ENCODE measurements at places on chromosomes 1 and 21.
A peak's percentile ranks its signal among the peaks of the same experiment; 100 is the strongest.

GRCh38 chr1:2480986-2481364, 4.9 kb downstream of the PLCH2 start:
- DNase-seq, result no peak

DNA sequence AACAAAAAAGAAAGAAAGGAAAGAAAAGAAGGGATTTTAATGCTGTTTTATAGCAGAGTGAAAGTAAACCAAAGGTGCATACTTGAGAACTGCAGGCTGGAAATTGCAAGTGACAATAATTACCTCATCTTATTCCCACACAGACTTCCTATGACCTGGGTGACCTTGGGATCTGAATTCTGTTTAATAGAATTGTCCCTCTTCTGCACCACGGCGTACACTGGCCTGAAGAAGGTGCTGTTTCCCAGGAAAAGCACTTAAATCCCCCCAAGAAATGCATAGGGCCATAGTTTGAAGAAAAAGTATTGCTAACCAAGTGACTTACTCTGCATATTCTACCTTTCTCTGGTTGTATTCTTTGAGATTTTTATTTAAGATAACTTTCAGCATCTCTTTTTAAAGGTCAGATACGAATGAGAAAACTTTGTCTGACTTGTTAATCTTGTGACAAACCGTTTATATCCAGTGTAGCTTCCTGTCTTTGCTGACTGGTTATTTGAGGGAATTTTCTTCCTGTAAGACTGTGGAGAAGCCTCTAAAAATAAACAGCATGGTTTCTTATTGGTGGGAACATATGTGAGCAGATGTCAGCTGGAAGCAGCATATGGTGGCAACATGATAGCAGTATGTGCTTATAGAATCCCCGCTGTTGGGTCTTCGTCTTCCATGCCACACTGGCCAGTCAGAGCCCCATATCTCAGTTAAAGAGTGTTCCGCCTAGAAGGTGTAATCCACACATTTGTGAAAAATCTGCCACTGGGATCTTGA, 16.3 kb downstream of the TGFB2 start:
- no peak for DNase-seq

DNA sequence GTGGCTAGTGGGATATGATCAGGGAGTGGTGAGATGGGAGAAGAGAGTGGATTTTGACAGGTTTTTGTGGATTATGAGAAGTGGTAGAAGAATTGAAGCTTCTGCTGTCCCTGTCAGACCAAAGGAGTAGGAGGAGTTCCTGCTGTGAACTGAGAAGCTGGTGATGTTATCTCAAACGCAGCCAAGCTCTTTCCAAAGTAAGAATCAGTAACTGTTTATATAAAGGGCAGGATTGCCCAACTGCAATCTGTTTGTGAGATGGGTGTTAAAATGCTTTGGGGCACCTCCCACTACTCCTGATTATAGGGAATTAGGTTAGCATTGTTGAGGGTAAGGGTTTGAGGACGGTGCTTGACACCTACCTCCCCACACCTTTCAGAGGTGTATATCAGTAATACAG, 60.5 kb upstream of the USP25 start:
- no peak for DNase-seq

GRCh38 chr1:8422510-8423268, 104.8 kb downstream of the SLC45A1 start:
- no peak for DNase-seq

DNA sequence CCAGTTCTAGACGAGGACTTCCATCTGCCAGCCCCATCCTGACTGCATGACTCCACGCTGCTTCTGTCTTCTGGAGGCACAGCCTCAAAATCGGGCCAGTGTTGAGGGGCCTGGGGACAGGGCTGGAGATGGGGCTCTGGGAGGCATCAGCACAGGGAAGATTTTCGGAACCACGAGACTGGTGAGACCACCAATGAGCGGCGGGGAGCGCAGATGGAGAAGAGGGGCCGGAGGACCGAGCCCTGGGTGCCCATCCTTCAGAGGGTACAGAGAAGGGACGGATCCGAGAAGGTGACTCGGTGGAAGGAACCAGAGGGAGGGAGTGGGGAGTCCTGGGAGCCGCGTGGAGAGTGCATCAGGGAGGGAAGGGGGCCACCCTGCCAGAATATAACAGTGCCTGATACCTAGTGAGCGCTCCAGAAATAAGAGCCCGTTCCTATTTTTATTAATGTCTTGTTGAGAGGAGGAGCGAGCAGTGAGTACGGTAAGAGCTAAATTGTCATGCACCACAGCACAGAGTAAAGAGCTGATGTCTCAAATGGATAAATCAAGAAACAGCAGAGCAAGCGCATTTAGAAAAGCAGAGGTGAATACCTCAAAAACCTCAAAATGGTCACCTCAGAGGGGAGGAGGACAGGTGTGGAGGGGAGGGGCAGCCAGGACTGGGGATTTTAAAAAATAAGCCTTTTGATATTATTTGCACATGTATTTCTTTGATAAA, 26.2 kb upstream of the KIF26B start:
- DNase-seq, result no peak

DNA sequence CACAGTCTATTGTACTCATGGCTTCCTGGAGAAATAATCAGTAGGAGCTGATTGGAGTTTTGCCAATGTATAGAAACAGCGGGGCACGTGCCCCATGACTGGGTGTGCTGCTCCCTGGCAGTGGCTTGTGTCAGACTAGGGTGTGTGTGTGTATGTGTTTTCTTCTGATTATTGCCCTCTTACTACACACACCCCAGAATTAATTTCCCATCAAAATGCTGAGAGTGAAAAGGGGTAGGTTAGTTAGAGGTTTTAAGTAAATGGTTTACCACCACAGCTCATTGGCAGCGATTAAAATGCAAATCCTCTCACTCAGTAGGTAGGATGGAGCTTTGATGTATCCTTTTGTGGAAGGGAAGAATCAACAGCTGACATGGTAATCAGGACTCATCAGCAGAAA, 29.9 kb downstream of the HHAT start:
- no peak for DNase-seq

- DNase-seq, result no peak
These were observed 467.7 kb downstream of the KIF26B start for GRCh38 chr1:245622332-245623014.

DNA sequence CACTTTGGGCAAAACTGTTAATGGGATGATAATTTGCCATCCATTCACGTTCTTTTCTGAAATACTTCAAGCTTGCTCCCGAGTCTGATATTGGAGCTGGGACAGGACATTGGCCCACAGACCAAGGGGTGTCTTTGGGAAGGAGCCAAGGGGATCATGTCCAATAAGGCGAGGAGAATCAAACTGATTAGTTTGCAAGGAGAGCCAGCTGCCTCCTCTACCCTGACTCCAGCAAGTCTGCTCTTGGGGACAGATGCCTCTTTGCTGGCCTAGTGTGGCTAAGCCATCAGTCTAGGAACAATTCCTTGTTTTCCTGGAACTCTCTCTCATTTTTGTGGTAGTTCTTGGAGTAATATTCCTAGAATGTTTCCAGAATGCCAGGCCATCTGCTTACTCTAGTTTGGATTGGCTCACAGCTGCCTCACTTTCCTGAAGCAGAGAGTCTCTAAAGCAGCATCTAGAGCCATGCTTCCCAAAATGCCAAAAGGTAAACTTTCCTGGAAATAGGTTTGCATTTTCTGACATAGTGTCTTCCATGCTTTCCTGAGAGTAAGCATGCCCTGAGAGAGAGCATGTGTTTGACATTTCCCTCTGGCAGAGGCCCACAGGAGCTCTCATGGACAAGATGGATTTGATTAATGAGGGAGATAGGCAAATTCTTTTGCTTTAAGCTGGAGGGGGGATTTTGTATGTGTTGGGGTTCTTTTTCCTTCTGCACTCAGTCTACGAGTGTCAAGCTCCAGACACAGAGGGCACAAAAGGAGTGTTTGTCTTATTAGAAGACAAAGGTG, 145.6 kb downstream of the GDAP2 start:
- no peak for DNase-seq

DNA sequence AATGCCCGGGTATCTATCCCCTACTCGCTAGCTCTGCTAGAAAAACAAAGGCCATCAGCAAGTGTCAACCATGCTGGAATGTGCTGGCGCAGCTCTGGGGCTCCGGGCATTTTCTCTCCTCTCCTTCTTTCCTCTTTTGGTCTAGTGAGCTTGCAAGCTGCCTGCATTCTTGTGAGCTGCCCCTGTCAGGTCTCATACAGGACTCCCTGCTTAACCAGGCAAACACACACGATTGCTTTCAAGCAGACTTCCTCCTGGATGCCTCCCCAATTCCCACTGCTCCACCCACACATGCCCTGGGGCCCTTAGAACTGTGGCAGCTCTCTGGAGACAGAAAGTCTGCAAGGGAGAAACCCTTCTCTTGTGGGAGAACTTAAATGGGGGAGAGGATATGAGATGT, 35.7 kb upstream of the SUCO start:
- no peak for DNase-seq

- DNase-seq, result no peak
These were observed 28.5 kb upstream of the SCCPDH start for GRCh38 chr1:246695666-246696065.

DNA sequence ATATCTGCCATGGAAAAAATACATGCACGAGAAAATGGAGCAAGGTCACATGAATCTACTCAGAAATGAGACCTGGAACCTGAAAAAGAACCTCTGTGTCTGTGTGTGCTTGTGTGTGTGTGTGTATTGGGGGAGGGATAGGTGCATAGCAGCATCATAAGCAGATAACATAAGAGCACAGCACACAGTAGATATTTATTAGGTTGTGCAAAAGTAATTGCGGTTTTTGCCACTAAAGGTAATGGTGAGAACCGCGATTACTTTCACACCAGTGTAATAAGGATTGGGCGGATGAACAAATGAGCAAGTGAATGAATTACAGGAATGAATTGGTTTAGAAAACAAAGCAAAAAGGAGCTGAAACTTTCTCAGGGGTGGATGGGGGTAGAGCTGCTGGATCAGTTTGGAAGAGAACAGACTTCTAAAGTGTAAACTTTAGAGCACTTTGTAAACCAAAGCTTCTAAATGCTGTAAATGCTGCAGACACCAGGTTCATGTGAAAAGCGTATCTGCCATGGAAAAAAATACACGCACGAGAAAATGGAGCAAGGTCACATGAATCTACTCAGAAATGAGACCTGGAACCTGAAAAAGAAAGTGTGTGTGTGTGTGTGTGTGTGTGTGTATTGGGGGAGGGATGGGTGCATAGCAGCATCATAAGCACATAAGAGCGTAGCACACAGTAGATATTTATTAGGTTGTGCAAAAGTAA, 156.9 kb downstream of the TOMM20 start:
- DNase-seq, result no peak

DNA sequence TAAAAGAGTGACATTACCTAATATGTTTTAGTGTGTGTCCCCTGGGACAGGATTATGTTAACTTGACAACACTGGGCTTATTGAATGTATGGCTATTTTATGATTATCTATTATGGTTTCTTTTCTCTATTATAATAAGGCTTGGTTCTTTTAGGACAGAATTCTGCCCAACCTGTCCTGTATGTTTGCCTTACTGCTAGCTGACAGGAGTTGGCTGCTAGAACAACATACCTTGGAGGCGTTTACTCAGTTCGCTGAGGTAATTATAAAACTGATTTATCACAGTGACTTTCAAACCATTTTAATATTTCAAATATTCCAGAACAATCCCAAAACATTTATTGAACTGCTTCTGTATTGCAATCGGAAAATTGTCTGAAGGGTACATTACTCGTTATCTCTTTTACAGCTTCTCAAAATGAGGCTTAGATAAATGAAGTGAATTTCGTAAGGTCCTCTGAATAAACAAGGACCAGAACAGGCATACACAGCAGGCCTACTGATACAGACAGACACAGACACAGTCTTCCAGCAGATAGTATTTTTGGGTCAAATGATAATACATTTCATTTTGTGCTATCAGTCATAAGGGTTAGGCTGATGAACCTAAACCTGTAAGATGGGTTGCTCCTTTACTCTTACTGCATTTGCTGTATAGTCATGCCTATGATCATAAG, 44.2 kb downstream of the SCYL3 start:
- DNase-seq, result no peak

DNA sequence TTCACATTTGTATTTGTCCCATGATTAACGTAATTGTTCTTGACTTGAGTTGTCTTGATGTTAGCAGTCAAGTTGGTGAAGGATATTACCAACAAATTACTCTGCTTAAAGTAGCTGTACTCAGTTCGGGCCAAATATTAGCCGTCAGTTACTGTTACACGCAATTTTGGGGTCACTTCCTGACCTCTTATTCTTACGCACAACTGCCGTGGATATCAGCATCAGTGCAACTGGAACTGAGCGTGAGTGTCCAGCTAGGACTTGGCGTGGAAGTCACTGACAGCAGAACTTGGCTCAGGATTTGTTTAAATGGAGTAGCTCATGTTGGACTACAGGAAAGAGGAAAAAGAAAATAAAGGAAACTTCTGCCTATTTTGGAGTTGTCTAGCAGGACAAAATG, 56.4 kb downstream of the ADAMTS1 start:
- no peak for DNase-seq

- no peak for DNase-seq
These were observed 655.8 kb downstream of the BRINP3 start for GRCh38 chr1:189821833-189822232.

- DNase-seq, result no peak
These were observed 2.4 kb upstream of the ARHGAP29 start for GRCh38 chr1:94239796-94240195.

- peak; percentile 59 for DNase-seq
These were observed 122.6 kb upstream of the PPP2R5A start for GRCh38 chr1:212162635-212163034.

DNA sequence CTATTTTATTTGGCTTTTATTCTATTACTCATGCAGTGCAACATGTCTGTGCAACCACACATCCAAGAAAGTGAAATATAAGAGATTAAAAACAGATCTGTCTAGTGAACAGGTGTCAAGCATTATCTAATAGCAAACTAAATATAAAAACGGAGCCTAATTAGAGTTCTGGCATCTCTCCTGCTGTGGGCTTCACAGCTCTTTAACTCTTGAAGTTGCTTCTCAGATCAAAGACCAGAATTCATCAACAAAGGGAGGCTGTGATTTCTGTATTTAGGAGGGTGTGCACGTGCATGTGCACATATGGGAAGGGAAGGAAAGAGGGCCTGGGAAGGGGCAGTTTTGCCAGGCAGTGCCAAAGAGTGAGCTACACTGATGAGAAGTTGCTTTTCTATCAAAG, 81.0 kb downstream of the MIS18A start:
- no peak for DNase-seq

Data from left hindlimb (tissue), 1 donor.